ENCODE measurements at places on chromosomes 2 and 18. TPM values are rescaled to one million over a fixed set of nuclear protein-coding genes. Genes with fewer than 3 reads are reported as not detected.

EIF2AK2 gene
- 60.3 TPM for total RNA-seq

SUMO1 gene
- 152 TPM for total RNA-seq

MTERF4 gene
- total RNA-seq = 32.5 TPM

SLC11A1 gene
- total RNA-seq = 1.3 TPM

IL18RAP gene
- not detected for total RNA-seq

THADA gene
- total RNA-seq = 49.1 TPM

CROCC2 gene
- under 0.01 TPM for total RNA-seq

ACVR1 gene
- total RNA-seq = 60.1 TPM

SP9 gene
- not detected for total RNA-seq

ASAP2 gene
- total RNA-seq = 69.8 TPM

AQP12A gene
- total RNA-seq = not detected

SNORC gene
- 0.65 TPM for total RNA-seq

CYRIA gene
- total RNA-seq = 25.9 TPM

MROH2A gene
- total RNA-seq = not detected

HRH4 gene
- 0.11 TPM for total RNA-seq

SPP2 gene
- not detected for total RNA-seq

TTN gene
- 0.13 TPM for total RNA-seq

NCKAP1 gene
- 210 TPM for total RNA-seq

NOSTRIN gene
- 1.5 TPM for total RNA-seq

TUBB8B gene
- not detected for total RNA-seq

ASPRV1 gene
- 0.54 TPM for total RNA-seq

CAPG gene
- total RNA-seq = 288 TPM

HOXD1 gene
- not detected for total RNA-seq

PLCD4 gene
- total RNA-seq = 14.2 TPM

TDRD15 gene
- total RNA-seq = under 0.01 TPM

C2orf66 gene
- total RNA-seq = 0.13 TPM

AQP12B gene
- not detected for total RNA-seq

KCNE4 gene
- 63.8 TPM for total RNA-seq

PFN4 gene
- 0.65 TPM for total RNA-seq

MAPRE2 gene
- total RNA-seq = 37.9 TPM

ICA1L gene
- total RNA-seq = 12.5 TPM

MAB21L4 gene
- not detected for total RNA-seq

BMP10 gene
- not detected for total RNA-seq

SLC14A1 gene
- 5.0 TPM for total RNA-seq

IL37 gene
- not detected for total RNA-seq

CDH20 gene
- total RNA-seq = not detected

IL36A gene
- not detected for total RNA-seq

POTEC gene
- not detected for total RNA-seq

GAREM1 gene
- 3.0 TPM for total RNA-seq

IL1RL2 gene
- 3.7 TPM for total RNA-seq

ANTXR1 gene
- total RNA-seq = 403 TPM

CIAO1 gene
- total RNA-seq = 69.9 TPM

GIGYF2 gene
- 70.0 TPM for total RNA-seq

ZSWIM2 gene
- under 0.01 TPM for total RNA-seq

DYSF gene
- 0.78 TPM for total RNA-seq
